ENCODE measurements at places on chromosomes 7 and 10.

- no peak for DNase-seq
Measured at GRCh38 chr7:25659841-25660240, 431.6 kb upstream of the NPVF start.

GRCh38 chr10:131814567-131815265 lies 86.1 kb upstream of the PPP2R2D start:
- no peak for DNase-seq

DNA sequence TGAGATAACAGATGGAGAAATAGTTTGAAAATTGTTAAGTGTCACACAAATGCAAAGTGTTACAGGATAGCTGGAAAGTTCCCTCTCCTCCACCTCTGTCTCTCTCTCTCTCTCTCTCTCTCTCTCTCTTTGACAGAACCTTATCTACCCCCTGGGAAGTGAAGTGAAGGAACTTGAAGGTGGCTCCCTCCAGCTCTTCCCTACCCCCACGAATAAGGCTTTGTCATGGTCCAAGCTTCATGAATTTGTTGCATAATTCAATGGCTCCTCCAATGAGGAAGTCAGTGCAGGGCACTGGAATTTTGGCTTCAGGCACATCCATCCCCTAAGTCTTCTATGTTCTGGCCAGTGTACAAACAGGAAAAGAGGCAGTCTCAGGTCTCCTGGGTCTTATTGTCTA lies 66.4 kb downstream of the CDHR3 start:
- no peak for DNase-seq

DNA sequence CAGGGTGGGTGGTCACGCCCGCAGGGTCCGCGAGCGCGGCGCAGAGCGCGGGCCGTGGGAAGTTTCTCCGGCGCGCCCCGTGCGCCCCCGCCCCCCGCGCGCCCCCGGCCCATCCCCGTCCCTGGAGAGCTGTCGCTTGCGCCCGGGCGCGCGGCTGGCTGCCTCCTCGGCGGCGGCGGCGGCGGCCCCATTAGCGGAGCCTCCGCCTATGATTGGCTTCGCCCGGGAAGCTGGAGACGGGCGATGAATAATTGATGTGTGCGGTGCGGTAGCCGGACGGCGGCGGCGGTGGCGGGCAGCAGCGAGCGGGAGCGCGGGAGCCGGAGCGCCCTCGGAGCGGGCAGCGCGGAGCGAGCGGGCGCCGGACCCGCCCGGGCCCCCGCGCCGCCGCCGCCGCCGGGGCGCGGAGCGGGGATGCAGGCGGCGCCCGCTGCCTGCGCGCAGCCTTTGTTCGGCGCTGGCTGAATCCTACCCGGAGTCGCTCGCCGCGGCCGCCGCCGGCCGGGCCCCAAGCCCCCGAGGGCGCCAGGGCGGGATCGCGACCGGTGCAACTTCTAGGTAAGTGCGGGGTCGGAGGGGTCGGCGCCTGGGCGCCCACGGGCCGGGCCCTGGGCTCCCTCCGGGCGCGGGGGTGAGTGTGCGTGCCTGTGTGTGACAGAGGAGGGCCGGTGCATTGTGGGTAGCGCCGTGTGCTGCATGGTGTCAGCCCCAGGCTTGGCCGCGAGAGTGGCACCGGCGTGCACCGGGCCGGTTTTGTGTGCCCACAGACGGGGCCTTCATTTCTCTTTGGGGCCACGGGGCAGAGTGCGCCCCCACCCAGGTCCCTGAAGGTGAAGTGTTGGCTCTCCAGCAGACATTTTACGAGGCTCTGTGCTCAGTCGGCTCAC lies 103.8 kb upstream of the PPIF start:
- DNase-seq: peak; percentile 32

DNA sequence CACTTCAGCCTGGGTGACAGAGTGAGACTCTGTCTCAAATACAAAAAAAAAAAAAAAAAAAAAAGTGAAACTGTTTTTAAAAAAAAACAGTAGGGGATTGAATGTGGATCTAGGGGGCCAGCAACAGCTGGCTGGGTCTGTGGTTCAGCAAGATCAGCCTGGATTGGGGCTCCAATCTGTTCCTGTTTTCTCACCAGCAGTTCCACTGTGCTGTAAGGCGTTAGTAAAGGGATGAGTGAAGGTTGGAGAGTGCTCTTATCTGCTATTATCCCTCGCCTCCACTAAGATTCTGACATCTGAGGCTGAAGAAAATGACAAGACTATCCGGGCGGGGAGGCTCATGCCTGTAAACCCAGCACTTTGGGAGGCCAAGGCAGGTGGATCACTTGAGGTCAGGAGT lies 41.6 kb upstream of the GTF2IRD1 start:
- DNase-seq: no peak

DNA sequence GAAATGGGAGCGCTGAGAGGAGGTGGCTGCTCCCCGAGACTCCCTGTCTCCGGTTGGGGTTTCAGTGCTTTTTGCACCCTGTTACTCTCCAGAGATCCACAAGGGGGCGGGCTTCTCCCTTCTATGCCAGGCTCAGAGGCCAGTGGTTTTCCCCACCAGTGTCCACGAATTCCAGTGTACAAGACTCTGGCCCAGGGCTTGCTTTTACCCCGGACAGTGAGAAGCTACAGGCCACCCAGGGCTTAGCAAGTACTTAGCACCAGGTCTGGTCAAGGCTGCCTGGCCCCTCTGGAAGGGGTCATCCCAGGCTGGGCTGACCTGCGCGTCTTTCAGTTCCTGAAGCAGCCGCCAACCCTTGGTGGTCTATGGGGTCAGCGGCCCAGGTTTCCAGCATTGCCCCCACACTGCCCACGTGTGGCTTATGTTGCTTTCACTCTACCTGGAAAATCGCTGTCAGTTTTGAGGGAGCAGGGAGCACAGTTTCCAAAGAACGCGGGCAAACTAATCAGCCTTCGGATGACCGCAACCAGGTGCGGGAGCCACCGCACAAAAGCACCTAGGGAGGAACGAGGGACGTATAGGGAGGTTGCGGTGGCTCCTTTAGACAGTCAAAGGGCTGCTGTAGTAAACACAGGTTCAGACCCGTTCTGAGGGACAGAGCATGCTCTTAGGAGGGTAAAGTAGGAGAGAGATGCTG lies 6.8 kb downstream of the CYP26A1 start:
- peak; percentile 44 for DNase-seq

- no peak for DNase-seq
Measured at GRCh38 chr7:33876596-33877274, 28.6 kb upstream of the BMPER start.

GRCh38 chr7:101567230-101567629 lies 61.9 kb downstream of the MYL10 start:
- no peak for DNase-seq

DNA sequence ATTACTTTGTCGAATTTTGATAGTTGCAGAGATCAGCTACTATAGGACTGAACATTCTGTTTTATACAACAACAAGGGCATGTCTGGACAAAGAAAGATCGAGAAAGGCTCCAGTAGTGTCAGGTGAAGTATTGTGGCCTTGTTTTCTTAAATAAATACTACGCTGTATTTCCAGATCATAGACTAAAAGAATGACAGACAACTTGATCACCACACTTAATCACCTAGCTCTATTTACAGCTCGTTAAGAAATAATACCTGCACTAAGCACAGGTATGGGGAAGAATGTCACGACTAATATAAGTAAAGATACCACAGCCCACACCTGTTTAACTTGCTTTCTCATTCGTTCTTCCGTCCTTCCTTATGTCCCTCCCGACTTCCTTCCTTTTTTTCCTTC lies 269.2 kb downstream of the HGF start:
- no peak for DNase-seq

DNA sequence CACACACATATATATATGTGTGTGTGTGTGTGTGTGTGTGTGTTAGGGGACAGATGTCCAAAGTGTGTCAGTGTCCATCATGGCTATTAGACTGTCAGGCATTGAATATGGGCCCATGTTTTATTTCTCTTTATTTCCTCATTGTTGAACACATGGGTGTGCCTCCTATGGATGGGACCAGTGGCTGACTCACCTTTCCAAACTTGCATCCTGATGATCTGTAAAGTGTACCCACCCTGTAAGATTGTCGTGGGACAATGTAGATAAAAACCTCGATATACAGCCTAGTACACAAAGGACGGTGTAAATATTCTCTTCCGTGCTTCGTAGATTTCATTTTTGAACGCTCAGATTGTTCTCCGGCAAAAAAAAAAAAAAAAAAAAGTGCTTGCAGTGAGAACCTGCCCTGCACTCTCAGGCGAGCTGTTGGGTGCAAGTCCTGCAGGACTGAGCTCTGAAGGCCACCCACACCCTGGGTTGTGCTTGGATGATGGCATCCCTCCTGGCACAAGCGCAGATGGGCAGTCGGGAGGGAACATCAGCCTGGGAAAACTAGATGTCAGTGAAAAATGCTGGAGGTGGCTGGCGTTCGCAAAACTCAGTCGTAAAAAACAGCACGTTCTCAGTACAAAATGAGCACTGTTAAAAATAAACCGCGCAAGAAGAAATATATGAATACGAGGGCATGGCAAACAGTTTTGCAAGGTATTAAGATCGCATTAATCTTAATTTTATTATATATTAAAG lies 166.9 kb downstream of the CUX1 start:
- no peak for DNase-seq

DNA sequence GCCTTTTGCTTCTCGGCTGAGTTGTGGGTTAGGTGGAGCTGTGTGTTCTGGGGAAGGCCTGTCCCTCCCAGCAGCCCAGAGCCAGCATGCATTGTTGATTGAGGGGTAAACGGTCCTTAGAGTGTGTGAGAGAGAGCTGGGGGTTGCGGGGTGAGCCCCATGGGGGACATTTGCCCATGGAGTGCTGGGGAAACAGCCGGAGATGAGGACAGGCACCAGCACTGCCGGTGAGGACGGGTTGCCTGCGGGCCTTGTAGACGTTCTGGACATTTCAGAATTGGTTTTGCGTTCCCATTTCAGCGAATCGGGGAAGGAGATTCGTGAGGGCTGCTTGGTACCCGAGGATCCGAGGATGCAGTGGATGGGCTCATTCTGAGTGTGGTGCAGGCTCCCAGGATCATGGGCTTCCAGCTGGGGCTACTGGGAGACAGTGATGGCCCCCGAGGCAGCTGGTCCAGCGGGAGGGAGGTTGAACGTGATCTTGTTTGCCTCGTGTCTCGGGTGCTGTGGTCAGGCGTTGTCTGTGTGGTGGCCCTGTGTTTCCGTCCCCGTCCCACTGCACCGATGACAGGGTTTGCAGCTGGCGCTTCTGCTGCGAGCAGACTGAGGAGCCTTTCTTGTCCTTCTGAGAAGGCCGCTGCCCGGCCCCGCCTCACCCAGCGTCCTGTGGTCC lies 113.9 kb downstream of the CYTH3 start:
- DNase-seq: no peak

- no peak for DNase-seq
Measured at GRCh38 chr10:96706331-96706853, 13.9 kb downstream of the PIK3AP1 start.

DNA sequence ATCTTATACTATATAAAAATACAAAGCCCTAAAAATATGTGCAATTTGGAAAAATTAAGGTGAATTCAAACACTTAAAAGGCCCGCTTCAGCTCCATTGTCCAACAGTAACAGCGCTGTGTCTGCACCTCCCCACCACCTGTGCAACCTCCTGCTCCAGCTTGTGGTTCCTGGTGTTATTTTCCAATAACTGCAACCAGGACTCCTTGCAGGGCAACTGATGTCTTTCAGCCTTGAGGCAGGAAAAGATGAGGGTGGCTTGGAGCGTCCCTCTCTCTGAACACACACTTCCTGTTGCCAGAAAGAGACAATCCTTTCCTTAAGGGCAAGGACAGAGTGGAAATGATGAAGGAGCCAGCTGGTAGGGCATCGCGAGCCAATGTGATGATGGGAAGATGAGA lies 336.0 kb downstream of the GLRX3 start:
- DNase-seq: no peak

- peak; percentile 68 for DNase-seq
Measured at GRCh38 chr7:80882213-80882801, 36.5 kb downstream of the SEMA3C start.

- peak; percentile 10 for DNase-seq
Measured at GRCh38 chr10:50636618-50637579, 13.1 kb upstream of the SGMS1 start.

GRCh38 chr10:53622201-53622600 lies 849.6 kb upstream of the MBL2 start:
- no peak for DNase-seq

GRCh38 chr7:18230271-18230670 lies 202.6 kb upstream of the PRPS1L1 start:
- DNase-seq: no peak

- DNase-seq: no peak
Measured at GRCh38 chr10:61135276-61135721, 191.3 kb upstream of the RHOBTB1 start.

DNA sequence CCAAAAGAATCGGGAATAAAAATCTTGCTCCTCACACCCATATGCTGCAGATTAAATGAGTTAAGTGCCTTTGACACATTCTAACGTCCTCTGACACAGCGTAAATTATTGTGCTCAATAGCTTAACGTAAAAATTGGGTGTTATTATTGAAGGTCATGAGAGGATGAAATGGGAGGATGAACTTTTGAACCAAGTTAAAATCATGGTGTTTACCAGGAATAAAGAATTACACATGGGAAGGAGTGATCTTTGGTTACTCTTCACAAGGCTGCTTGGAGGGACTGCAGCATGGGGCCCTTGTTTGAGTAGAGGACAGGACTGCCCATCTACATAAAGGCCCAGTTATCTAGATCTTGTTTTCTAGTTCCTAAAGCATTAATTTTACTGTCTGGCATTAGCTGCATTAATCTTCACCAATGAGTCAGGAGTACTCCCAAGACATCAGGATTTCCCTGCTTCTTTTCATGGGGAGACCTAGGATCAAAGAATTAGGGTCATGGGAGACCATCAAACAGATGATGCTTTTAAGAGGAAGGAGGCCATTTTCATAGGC lies 84.9 kb upstream of the PRR15 start:
- DNase-seq: no peak

DNA sequence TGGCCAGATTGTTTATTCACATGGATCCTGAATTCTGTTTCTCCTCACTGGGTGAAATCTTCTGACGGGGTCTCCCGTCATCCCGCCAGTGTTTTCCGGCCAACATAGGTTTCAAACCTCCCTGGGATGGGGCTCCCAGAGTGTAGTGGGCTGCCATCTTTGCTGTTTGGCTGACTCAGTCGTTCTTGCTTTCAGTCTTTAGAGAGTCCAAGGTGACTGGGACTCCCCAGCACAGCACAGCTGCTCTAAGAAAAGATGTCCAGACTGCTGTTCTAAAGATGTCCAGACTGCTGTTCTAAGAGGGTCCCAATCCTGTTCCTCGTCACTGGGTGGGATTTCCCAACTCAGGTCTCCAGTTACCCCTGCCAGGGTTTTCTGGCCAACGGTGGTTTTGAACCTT lies 801.9 kb upstream of the IGFBP3 start:
- no peak for DNase-seq
